Islet precursor cell (in vitro differentiated cells): ENCODE measurements at places on chromosomes 2 and 18.

- DNase-seq = no peak
Observed at GRCh38 chr2:20400787-20401488, 45.9 kb upstream of the RHOB start.

DNA sequence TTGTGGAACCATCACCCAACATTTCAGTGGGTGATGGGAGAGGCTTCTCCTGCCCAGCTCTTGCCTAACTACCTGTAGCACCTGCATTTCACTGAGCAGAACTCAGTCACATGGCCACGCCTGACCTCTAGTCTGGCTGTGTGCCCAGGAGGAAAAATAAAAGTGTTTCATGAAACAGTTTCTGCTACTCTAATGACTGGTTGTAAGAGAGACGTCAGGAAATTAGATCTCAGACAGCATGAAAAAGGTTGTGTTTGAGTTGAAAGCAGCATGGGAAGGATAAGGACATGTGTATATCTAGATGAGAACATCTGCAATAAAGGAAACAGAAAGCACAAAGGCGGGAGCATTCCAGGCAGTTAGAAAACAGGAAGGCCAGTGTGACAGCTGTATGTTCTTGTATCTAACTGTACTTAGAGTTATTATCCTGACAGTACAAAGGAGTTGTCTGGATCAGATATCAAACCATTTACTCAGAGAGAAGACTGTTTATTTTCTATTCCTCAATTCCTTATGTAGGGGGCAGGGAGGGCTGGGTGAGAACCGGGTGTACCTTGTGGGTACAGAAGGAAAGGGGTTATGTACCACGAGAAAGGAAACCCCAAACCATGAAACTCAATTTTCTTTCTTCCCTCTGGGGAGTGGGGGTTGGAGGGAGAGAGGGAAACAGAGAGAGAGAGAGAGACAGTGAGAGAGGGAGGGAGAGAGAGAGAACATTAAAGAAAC, 307.4 kb upstream of the VWC2L start:
- DNase-seq = no peak

- DNase-seq = no peak
Observed at GRCh38 chr2:168165985-168166901, 81.2 kb downstream of the STK39 start.

DNA sequence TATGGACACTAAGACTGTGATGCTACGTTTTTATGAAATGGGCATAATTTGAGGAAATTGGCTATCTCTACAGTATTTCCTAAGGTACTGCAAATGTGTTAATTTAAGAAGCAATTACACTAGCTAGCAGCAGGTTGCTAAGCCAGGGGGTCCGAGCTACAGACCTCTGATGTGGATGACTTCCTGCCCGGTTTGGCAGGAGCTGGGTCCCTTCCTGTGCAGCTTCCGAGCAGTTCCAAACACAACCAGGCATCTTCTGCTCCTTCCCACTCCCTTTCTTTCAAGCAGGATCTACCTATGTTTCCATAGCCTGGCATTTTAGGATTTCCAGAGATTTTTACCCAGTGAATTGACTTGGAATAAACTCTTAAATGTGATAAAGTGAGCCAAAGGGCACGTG, 55.7 kb downstream of the SCN2A start:
- no peak for DNase-seq

DNA sequence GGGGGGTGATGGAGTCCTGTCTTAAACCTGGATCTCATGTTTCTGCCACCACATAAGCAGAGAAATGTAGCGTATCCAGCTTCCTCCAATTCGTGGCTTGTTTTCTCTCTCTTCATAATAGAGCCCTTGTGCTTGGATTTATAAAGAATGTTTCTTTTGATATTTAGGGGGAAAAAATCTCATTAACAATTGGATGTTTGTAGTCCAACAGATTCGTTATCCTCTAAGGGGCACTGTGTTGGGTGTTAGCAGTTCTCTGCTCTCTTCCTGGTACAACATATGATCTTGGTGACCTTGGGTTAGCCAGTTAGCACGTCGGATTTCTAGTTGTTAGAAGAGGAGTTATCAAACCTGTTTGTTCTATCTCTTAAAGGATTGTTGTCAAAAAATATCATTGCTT, 127.8 kb downstream of the FMNL2 start:
- DNase-seq = no peak
